ENCODE measurements at places on chromosomes 13 and 19. TPM values are rescaled to one million over a fixed set of nuclear protein-coding genes. Genes with fewer than 3 reads are reported as not detected.

The EIF3K gene
- 326 TPM for polyA plus RNA-seq

The IGFL2 gene
- polyA plus RNA-seq = not detected

The ZMYM2 gene
- 129 TPM for polyA plus RNA-seq

The APC2 gene
- polyA plus RNA-seq = 1.2 TPM

The C1QTNF9B gene
- polyA plus RNA-seq = 0.87 TPM

The ADGRE3 gene
- polyA plus RNA-seq = 0.16 TPM

The FCER2 gene
- polyA plus RNA-seq = 0.14 TPM

The CD37 gene
- polyA plus RNA-seq = 34.0 TPM

The ZNF555 gene
- polyA plus RNA-seq = 12.5 TPM

The LHFPL6 gene
- polyA plus RNA-seq = 34.0 TPM

The CYP2F1 gene
- polyA plus RNA-seq = not detected

The ZNF628 gene
- polyA plus RNA-seq = 2.1 TPM

The PLIN4 gene
- polyA plus RNA-seq = 1.5 TPM

The MEIS3 gene
- polyA plus RNA-seq = 29.5 TPM

The RFPL4A gene
- not detected for polyA plus RNA-seq

The HS6ST3 gene
- 2.8 TPM for polyA plus RNA-seq

The CATSPERD gene
- not detected for polyA plus RNA-seq

The PRKACA gene
- 104 TPM for polyA plus RNA-seq

The PLPPR3 gene
- polyA plus RNA-seq = 19.3 TPM

The SIGLEC8 gene
- not detected for polyA plus RNA-seq

The SLC6A16 gene
- polyA plus RNA-seq = 2.5 TPM

The AP1M2 gene
- polyA plus RNA-seq = 38.7 TPM

The CBARP gene
- 1.5 TPM for polyA plus RNA-seq

The ZNF625 gene
- polyA plus RNA-seq = 16.4 TPM

The RAB20 gene
- polyA plus RNA-seq = 8.5 TPM

The RASGRP4 gene
- polyA plus RNA-seq = 1.0 TPM

The GIPC1 gene
- 85.0 TPM for polyA plus RNA-seq
